Astrocyte of the spinal cord (primary cell): ENCODE measurements at places on chromosomes 13 and 19.
A peak's percentile ranks its signal among the peaks of the same experiment; 100 is the strongest.

DNA sequence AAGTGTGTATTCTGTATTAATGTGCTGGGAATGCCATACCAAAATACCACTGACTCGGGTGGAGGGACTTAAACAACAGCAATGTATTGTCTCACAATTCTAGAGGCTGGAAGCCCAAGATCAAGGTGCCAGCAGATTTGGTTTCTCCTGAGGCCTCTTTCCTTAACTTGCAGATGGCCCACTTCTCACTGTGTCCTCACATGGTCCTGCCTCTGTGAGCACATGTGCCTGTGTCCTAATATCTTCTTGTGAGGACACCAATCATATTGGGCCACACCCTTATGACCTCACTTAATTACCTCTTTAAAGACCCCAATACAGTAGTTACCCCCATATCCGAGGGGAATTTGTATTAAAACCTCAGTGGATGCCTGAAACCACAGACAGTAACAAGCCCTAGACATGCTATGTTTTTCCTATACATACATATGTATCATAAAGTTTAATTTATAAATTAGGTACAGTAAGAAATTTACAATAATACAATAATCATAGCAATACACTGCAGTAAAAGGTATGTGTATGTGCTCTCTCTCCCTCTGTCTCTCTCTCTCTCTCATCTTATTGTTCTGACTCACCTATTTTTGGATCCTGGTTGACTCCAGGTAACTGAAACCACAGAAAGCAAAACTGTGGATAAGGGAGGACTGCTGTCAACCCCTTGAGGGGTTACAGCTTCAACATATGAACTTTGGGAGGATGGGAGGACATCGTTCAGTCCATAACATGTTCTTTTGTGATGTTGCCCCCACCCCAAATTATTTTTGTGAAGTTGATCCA lies 174.3 kb downstream of the IRS2 start:
- DNase-seq: no peak

DNA sequence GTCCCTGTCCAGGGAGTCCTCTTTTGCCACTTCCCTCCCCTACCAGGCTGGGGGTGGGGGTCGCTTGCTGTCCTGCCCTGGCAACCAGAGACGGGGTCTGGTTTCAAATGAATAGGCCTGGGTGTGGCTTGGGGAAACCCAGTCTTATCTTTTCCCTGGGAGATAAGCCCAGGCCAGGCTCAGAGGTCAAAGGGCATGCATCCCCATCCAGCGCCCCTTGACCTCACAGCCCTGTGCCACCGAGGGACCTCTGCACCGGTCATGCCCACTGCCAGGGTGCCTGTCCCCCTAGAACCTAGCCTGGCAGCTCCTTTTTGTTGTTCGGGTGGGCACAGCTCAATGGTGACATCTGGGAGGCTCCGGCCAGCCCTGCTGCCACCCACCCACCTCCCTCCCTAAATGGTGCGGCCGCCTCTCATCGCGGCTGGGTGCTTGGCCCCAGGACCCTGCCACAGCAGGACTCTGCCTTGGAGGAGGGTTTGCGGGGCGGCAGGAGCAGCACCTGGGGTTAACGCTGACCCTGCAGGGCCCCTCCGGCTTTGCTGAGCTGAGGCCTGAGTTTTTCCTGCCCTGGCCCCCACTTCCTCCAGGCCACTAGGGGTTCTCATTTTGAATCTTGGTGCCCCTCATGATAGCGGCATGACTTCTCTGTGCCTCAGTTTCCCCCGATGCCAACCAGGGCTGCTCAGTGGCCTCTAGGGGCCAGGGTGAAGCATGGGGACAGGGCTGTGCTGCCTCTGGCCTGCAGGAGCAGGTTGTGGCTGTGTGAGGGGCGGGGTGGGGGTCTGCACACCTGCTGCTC lies 2.9 kb upstream of the CERS1 start:
- no peak for DNase-seq

GRCh38 chr19:42233106-42233505 lies 9.3 kb downstream of the GSK3A start:
- no peak for DNase-seq

DNA sequence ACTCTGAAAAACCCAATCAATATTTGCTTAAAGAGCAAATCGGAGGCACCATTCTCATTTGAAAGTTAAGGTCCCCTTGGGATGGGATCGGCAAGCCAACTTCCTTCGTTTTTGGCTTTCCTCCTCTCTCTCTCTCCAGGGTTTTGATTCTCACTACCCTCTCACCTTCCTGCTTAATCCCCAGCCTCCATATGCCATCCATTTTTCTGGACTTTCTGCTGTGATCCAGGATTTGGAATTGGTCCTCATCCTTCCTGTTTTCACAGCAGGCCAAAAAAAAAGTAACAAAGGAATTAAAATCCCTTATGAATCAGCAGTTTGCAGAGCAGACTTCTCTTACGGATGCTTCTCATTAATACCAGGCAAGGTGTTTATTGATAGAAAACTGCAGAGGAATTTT lies 283.1 kb upstream of the TMTC4 start:
- DNase-seq: no peak

- no peak for DNase-seq
Observed at GRCh38 chr19:38483016-38483630, 49.6 kb downstream of the RYR1 start.

DNA sequence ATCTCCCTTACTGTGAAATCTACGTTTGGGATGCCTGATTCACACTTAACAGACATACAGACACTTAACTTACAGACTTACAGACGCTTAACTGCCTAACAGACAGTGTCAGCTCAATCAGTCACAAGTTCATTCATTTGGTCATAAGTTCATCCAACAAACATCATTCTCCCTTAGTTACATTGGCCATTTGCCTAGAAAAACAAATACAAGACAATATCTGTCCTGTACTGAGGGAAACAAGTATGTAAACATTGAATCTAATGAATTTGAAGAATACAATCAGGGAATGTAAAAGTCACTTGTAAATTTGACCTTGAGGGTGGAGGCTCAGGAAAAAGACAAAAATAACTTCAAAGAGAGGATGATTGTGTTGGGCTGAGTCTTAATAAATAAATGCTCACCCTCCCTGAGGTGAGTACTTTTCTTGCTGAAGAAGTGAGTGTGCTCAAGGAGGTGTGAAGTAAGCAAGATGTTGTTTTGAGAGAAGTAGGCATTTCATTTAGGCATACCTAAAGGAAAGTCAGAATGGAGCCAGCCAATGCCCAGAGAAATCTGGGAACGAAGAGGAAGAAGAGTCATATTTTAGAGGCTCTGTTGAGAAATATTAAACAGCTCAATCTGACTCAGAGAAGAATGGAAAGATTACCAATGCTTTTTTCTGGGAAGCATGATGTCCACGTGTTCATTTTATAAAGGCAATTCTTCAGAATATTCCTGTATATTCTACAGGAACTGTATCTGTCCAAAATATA lies 958.4 kb upstream of the SLC10A2 start:
- peak; percentile 31 for DNase-seq

GRCh38 chr13:43846496-43847158 lies 32.9 kb downstream of the CCDC122 start:
- DNase-seq: no peak

DNA sequence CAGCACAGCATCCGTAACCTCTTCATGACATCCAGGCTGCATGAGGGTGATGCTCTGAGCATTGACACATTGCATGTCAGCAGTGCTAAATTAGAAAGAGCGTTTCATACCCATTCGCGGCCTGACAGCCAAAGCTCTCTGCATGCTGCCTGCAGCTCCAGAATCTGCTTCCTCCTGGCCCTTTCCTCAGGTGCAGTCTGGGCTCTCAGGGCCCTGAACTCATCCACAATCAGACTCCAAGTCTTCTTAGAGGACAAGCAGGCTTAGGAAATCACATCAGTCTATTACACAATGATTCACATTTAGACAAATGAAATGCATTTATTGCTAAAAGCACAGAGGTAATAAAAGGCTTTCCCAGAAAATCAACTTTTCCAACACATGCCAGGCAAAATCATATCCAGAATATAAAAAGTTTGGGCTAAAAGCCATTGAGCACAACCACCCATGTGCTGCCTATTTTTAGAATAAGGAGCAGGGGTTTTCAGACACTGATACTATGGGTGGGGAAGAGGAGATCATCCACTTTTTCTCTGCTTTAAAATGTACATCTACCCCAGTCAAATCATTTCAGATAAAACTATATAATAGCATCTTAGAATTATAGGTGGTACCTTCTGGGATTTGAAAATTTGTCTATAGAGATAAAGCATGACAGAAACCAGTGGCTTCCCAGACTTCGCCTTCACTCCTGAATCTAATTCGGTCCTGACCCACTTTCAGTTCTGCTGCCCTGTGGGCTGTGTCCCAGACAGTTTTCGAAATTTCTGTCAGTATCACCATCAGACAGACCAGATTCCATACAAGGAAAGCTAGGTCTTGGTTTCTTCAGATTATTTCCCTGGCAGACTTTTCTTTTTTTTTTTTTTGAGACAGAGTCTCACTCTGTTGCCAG lies 109.3 kb downstream of the COL4A2 start:
- no peak for DNase-seq

GRCh38 chr19:6516659-6517291 lies 14.1 kb upstream of the TNFSF9 start:
- DNase-seq: peak; percentile 75

- DNase-seq: peak; percentile 75
Observed at GRCh38 chr13:30027569-30028455, 177.4 kb upstream of the UBL3 start.

DNA sequence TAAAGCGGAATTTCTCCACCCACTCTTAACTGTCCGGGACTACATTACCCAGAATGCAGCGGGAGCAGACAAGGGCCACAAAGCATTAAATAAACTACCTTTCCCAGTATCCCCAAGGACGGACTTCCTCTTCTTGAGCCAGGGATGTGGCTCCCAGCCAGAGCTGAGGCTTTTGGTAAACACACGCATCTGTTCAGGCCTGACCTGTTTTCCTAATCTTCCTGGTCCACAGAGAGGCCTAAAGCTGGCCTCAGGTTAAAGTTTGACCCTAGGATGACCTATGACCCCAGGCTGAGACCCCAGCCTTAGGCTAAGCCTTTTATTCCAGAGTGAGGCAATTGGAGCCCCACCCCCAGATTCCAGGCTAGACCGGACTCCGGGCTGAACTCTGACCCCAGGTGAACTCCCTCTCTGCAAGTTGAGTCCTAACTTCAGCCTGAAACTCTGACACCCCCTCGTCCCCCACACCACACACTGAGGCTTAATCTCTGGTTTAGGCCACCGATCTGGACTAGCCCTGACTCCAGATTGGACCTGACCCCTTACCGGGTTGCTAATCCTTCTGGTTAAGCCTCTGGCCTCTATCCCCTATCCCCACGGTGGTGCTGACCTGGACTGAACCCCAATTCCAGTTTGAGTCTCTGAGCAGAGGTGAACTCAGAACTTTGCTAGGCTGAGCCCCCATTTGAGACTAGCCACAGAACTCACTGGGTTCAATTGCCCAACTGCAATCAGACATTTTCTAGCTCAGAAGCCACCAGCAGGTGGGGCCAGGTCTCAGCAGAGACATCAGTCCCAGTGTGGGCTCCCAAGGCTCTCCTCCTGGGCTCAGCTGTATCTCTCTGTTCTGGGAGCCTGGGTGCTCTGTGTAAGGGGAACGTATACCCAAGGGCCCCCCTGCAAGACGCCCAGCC lies 750 bp upstream of the GPR108 start:
- DNase-seq: peak; percentile 81

DNA sequence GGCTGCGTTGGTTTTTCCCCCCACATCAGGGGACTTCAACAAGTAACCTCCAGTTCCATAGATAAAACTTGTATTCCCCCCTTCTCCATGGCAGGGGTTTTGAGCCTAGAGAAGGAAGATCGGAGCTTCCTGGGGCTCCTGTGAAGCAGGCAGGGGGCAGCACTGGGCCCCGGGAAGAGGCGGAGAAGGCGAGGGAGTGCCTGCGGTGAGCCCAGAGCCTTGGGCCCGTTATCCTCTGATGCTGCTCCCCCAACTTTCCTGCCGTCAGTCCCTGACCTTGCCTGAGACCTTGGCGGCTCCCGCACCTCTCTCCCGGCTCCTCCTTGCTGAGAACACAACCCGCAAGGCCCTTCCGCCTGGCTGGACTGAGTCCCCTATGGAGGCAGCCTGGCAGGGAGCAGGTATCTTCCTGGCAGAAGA lies 2.5 kb downstream of the LIPE start:
- no peak for DNase-seq

GRCh38 chr13:50379584-50379983 lies 364.3 kb downstream of the KCNRG start:
- DNase-seq: no peak

DNA sequence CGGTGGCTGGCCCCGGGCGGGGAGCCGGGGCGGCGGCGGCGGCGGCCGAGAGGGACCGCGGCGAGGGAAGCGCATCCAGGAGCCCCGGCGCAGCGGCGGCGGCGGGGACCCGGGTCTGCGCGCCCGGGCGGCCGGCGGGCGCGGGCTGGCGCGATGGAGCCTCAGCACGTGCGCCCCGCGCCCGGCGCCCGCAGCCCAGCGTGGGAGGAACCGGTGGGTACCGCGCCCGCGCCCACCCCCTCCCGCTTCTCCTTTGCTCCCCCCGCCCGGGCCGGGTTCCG lies 7.8 kb upstream of the DGKH start:
- no peak for DNase-seq

DNA sequence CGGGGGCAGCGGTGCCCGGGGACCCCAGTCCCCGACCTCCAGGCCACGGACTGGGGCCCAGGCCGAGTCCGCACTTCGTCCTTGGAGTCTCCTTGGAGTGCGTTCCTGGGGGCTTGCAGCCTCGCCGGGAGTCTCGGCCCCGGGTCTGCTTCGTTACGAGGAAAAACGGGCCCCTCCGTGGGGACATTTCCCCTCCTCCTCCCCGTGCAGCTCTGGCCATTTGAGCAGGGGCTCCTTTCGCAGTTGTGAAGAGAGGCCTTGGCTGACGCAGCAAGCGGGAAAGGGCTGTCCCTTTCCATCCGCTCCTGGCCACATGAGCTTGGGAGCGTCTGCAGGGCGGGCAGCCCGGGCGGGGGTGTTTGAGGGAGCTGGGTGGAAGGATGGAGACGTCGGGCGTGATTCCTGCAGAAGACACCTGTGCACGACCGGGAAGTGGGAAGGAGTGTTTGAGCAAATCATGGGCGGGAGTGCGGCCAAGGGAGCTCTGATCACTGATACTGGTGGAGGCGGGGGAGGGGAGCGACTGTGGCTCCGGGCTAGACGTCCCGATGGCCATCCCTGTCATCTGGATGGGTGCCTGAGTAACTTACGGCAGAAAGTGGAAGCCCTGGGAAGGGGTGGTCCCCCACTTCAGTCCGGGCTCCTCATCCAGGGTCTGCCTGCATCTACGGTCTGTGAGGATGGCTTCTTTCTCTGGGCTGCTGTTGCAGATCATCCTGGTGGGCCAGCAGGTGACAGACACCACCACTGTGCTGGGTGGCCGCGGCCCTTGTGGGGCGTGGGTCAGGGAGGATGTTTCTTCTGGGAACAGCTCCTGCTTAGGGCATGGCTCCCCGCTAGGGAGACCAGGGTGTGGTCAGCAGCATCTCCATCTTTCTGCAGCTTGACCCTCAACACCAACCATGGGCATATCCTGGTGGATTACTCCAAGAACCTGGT lies 736 bp downstream of the GPI start:
- peak; percentile 27 for DNase-seq

- DNase-seq: no peak
Observed at GRCh38 chr13:30156826-30157615, 150.3 kb downstream of the KATNAL1 start.

- no peak for DNase-seq
Observed at GRCh38 chr19:42067315-42067888, 2.6 kb downstream of the GRIK5 start.
